NCI-H146 (cell line): ENCODE measurements at places on chromosomes 2 and 18.

GRCh38 chr2:235847576-235847975, 320.6 kb downstream of the GBX2 start:
- DNase-seq = no peak

GRCh38 chr2:226837334-226837733, 1.5 kb downstream of the RHBDD1 start:
- DNase-seq = no peak

DNA sequence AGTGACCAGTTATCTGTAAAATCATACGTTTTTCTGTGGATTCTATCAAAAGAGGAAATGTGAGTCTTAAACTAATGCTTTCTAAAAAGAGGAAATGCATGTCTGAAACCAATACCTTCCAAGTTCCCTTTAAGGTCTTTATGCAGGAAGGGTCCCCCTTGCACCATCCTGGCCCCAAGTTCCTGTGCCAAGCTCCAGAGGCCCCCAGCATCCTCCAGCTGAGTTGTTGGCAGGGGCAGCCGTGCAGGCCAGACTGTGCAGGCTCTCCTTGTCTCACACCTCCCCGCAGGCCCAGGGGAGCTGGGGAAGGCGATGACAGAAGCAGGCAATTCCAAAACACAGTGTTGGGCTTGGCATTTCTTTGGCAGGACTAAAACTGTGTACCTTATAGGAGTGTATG, 39.2 kb downstream of the DPYSL5 start:
- DNase-seq = no peak

- no peak for DNase-seq
These were observed 249.3 kb downstream of the CYP26B1 start for GRCh38 chr2:71898375-71898774.

DNA sequence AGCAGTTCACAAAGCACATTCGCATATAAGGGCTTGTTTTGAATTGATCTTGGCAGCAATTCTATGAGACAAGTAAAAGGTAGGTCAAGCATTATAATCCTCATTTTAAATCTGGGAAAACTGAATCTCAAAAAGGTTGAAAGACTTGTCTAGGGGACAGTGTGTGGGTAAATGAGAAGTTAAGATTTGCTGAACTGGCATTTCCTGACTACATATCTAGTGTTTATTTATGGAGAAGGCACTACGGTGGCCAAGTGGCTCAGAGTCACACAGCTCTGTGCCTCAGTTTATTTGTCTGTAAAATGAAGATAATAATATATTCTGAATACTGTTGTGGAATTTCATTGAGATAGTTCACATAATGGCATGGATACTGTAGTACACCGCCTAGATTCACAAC, 16.3 kb upstream of the IL1RN start:
- no peak for DNase-seq

GRCh38 chr2:133674433-133675331, 106.4 kb upstream of the NCKAP5 start:
- peak; percentile 69 for DNase-seq

- no peak for DNase-seq
These were observed 88.1 kb downstream of the TTC27 start for GRCh38 chr2:32715981-32716380.

DNA sequence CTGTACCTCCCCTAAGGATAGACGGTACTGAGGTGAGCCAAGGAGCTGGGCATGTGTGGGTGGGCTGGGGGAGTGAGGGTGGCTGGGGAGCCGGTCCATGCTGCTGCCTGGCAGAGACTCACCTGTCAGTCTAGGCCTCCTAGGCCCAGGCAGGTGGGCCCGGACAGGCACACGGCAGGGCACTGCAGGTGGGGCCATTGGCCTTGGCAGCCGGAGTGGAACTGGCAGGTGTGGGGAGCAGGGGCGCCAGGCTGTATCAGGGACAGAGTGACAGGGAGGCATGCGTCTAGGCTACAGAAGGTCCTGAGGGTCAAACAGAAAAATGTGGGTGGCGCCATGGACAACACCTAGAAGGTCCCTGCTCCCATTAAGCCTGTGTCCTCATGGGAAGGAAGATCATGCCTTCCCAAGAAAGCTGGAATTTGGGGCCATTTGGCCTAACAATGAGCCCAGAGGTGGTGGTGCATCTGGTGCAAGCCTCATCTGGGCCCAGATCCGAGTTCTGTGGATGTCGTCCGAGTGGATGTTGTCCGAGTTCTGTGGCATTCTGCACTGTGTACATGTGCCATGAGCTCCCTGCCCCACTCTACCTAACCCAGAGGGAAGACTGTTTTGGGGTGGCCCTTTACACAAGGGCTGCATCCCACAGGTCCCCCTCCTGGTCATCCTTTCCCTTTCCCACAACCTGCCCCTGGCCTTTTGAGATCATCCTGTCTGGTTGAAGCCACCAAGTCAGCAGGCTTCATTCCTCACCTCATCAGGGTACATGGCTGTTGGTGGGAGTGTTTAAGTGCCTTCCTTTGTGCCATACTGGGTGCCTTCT, 249.7 kb downstream of the GLI2 start:
- no peak for DNase-seq

- DNase-seq = peak; percentile 84
These were observed 13.3 kb upstream of the MTIF2 start for GRCh38 chr2:55282110-55282917.

DNA sequence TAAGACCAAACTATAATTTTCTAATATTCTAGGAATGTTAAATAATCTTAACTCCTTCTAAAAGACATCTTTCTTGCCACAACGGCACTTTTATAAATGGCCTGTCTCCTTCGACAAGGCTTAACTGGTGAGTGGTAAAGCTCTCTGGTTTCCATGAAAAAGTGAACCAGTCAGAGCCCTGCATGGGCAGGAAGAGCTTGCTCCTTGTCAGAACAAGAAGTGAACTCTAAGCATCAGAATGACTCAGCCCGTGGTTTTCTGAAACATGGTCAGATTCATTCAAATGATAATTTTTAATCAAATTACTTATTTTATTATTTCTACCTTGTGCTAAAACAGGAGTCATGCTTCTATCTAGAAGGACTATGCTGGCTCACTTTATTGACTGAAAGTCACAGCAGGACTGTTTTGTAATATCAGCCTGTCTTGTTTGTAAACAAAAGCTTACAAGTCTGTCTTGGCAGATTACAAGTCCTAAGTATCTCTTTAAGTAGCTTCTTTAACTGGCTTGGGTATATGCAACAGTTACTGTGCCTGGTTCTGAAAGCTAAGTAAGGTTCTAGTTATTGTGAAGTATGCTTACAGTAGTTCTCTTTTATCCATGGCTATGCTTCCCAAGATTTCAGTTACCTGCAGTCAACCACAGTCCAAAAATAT, 245.4 kb downstream of the NAPG start:
- DNase-seq = no peak

- no peak for DNase-seq
These were observed 214.7 kb downstream of the SS18 start for GRCh38 chr18:25875551-25876240.

DNA sequence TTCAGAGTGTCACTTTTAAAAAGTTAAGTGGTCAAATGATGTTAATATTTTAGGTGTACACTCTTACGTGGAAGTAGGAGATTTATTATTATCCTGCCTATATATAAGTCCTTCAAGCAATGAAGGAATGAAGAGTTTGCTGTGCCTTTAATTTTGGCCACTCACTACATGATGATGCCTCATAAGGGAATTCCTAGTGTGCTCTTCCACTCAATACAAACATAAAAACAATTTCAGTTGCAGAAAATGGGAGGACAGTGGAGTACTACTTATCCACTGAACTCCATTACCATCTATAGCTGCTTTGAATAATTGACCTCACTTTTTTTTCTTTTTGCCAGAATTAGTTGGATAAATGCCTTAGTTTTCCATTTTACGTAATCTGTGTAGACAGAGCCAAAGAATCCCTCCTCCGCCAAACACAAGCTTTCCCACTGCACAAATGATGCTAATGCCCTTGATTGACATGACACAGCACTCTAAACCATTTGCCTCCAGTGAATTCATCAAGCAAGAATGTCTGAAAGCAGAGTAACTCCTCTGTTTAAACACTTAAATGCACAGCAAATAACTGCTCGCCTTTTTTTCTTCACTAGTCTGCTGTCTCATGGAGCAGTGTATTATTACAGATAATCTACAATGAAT, 751.1 kb upstream of the FANCL start:
- DNase-seq = peak; percentile 20

- DNase-seq = no peak
These were observed 71.4 kb downstream of the OSBPL1A start for GRCh38 chr18:24326211-24326610.
